D721Med (cell line): ENCODE measurements at places on chromosomes 12 and 14.

GRCh38 chr14:69045857-69046475 lies 66.9 kb upstream of the ACTN1 start:
- no peak for DNase-seq

DNA sequence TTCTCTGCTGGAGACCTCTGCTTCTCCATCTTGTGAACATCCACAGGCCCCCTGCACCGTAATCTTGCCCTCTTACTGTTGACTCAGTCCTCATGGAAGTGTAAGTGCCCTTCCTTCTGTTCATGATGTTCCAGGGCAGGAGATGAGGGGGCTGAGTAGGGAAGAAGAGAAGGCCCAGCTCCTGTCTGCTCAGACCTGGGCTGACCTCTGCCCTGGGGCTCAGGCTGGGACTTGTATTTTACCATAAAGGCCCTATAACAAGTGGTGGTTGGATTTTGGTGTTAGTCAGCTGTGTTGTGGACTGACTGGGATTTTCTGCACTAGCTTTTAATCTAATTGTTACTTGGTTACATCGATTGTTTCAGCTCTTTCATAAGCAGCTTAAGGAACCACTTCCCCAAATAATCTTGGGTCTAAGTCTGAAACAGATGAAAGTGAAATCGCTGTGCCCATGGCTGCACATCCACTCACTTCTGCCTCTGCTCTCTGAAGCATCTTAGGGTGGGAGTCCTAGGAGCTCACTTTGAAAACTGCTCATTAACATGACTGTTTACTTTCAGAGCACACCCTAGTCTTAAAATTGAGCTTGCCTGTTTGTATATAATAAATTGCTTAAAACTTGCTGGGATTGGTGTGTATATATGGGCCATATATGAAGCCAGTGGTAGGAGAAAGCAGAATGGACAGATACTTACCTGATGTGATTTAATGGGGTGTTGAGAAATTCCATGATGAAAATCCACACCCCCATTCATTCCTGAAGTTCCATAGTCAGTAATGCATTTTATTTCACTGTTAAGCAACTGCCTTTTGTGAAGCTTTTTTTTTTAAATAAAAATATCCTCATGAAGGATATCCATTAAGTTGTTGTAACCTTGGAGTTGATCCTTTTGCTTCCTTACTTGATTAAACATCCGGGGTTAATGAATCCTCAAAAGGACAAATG lies 17.7 kb downstream of the C12orf71 start:
- DNase-seq: peak; percentile 25

DNA sequence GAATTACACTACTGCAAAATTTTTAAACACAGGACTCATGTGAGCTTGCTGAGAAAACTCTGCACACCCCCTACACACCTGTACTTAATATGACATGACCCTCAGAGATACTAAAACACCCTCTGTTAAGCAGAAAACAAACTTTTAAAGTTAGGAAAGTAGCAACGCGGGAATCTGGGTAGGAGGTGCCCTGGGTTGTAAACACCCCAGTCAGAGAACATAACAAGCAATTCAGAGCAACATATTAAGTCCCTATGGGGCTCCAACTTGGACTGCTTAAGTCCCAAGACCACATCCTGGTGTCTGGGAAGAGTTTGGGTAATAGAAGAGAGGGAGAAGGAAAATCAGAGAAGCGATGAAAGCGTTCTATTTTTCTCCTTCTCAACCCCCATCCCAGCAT lies 1.2 kb downstream of the ATF7 start:
- no peak for DNase-seq

DNA sequence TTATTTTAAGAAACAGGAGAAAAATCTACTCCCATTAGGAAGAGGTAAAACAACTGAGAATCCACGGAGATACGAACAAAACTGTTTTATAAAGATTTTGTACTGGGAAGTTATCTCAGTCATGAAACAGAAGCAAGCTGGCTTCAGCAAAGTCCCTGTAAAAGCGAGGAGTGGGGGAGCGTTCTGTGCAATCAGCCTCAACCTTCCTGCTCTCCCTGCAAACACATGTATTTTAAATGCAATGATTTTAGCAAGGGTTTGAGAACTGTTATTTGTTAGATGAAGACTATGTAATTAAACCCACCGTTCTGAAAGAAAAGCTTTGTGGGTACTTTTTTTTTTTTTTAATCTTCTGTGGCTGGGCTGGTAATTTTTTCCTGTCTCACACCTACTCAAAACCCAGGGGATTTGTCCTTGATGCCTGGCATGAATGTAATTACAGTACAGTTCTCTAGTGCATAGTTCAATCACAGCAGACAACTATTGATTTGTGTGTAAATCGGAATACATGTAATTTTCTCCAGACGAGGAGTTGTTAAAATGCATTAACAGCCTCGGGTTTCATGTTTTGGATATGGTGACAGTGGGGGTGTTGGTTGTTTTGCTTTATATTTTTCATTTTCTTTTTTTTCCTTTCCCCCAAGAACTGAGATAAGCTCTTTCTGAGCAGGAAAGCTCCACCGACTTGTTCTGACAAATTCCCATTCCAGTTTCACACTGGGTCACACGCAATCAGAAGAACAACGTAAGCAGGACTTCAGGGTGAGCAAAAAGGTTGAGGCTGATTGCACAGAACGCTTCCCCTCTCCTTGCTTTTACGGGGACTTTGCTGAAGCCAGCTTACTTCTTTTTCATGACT lies 153.6 kb downstream of the PHLDA1 start:
- no peak for DNase-seq

GRCh38 chr14:22531451-22532344 lies 57.3 kb downstream of the DAD1 start:
- DNase-seq: no peak

GRCh38 chr14:51290132-51290531 lies 50.1 kb downstream of the TMX1 start:
- no peak for DNase-seq

- DNase-seq: no peak
Observed at GRCh38 chr12:80472236-80472635, 28.2 kb downstream of the PTPRQ start.

DNA sequence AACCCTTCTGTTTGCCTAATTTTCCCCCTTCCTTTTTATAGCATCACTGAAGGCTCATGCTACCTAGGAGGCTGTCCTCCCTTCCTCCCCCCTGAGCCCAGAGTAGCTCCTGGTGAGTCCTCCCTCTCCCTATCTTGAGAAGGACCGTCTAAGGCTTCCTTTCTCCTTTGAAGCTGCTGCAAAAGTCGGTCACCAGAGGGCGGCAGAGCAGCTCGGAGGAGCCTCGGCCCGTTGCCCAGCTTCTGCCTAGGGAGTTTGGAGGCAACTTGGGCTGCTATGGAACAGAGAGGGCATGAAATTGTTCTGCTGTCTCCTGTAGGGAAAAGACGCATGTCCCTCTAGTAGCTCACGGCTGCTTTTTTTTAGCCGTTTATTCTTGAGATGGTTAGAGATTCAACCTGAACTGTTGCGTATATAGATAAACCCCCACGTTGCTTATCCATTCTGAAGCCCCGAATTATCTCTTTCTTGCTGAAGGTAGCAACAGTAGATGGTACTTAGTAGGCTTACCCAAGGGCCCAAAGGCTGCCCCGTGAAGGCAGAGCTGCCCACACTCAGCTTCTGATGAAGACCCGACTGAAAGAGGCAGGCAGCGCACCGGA lies 5.7 kb downstream of the WNT5B start:
- peak; percentile 63 for DNase-seq

GRCh38 chr12:106048676-106049075 lies 90.1 kb downstream of the NUAK1 start:
- DNase-seq: no peak

DNA sequence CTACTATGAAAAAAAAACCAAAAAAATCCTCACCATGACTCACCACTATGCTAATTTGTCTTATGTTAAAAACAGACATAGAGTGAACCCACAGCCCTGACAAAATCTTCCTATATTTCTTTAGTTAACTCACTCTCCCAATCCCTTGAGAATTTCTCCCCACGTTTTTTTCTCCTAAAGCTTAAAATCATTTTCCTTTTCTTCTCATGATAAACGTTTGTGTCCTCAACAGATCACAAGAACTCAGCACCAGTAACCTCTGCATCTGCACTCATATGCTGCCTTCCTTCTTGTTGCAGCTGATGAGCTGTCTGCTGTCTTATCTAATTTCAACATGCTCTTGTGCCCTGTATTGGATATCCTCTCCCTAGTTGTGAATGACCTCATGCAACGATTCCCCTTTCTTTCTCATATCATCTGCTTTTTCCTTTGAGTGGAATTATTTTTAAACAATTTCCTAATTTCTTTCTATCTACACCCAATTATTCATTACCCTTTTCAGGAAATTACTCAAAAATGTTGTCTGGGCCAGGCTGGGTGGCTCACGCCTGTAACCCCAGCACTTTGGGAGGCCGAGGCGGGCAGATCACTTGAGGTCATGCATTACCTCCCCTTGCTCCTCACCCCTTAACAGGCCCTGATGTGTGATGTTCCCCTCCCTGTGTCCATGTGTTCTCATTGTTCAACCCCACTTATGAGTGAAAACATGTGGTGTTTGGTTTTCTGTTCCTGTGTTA lies 427.5 kb upstream of the MGAT4C start:
- no peak for DNase-seq

- DNase-seq: no peak
Observed at GRCh38 chr12:39867631-39868327, 238.1 kb downstream of the SLC2A13 start.

DNA sequence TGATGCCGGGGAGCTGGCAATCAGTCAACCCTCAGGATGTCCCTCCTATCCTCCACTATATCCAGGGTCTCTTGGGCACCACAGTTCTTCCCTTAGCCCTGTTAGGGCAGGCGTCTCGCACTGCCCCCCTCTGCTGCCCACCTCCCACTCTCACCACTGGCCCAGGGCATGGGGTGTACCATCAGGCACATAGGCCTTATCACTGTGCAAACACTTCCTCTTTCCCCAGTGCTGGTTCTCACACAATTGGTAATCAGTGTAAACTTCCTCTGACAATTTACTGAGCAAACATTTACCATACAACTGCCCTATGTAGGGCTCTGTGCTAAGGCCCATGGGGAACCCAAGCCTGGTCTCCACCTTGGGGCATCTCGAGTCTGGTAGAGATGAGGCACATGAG lies 20.1 kb upstream of the TMED10 start:
- no peak for DNase-seq

GRCh38 chr14:99731547-99732435 lies 47.7 kb downstream of the CYP46A1 start:
- no peak for DNase-seq

GRCh38 chr14:90056826-90057225 lies 5.0 kb upstream of the KCNK13 start:
- no peak for DNase-seq

DNA sequence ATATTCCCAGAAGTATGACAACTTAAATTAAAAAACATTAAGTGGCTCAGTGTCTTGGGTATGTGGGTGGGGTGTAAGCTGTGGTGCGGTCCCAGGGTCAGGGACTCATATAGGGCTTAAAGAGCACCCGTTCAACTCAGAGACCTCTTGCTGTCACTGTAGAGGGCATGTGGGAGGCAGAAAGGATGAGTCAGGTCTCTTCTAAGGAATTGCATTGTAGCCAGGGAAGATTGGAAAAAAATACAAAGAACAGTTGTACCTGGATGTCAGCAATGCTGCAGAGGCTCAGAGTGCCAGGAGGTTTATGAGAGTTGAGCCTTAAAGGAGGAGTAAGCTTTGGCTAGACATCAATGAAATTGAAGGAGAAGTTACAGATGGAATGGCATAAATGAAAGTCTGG lies 104.1 kb downstream of the MYRFL start:
- DNase-seq: no peak

- DNase-seq: no peak
Observed at GRCh38 chr14:50670196-50670865, 2.2 kb upstream of the SAV1 start.

DNA sequence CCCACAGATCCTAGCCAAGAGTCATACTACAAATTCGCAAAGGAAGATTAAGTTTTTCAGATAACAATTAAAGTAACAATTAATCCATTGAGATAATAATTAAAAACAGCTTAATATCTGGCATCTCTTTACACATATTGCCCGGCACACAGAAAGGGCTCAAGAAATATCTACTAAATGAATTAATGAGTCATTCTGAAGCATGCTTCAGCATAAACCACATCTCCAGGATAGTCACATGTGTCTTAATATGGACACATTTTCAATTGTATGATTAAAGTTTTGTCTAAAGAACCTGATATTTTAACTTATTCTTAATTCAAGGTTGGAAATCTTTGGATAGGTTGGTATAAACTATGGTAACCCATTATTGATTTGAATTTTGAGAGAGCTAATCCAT lies 9.6 kb downstream of the ITPR2 start:
- DNase-seq: no peak

DNA sequence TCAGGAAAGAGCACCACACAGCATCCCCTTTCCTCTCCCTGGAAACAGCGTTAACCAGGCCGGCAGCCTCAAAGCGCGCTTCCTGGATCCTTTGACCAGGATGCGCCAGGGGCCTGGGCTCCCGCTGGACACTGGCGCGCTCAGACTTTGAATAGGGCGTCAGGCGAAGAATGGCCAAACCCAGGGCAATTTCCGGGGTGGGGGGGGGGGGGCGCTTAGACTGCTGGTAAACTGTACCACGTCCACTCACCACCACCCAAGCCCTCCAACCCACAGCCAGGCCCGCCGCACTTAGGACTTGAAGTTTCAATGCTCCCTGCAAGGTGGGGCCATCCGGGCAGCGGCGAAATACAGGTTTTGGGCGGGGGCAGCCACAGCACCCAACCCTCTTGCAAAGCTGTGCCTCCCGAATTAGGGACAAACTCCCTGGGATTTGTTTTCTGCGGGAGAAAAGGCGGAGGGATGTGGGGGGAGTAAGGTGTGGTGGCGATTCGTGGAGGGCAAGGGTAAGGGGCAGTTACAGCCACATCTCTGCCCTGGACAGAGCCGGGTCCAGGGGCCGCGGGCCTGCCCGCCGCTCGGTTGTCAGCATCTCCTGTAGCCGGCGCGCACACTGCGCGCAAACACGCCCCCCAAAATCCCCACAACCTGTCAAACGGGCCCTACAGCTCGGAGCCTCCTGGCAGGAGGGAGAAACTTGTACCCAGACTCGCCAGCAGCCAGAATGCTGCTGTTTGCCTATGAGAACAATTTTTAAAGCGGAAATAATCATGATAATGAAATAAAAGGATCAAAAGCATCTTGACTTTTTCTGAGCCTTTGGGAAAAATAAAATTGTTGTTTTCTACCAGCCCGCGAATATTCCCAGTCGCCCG lies 958 bp downstream of the RTN1 start:
- no peak for DNase-seq

GRCh38 chr12:16605642-16606116 lies 283 bp downstream of the LMO3 start:
- no peak for DNase-seq

GRCh38 chr14:101071493-101071906 lies 168.0 kb upstream of the RTL1 start:
- no peak for DNase-seq

GRCh38 chr12:105262461-105263184 lies 26.6 kb upstream of the APPL2 start:
- DNase-seq: no peak

DNA sequence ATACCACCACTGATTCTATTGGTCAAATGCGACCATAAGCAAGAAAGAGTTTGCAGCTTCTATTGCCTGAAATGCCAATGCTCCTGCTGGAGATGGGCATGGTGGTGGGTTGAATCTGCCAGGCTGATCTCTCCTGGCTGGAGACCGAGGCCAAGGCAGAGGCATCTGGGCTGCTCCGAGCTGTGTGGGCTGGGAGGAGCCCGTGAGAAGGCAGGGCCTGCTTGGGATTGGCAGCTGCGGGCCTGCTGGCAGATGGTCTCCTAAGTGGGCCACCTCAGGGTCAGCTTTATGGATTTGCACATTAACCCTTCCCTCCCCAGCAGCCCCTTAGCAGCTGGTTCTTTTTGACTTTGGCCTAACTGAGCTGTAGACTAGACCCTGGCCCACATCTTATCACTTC lies 25.4 kb downstream of the SRRM4 start:
- peak; percentile 47 for DNase-seq

GRCh38 chr14:72433511-72433910 lies 460.4 kb downstream of the DPF3 start:
- no peak for DNase-seq
